ENCODE measurements at places on chromosomes 11 and 22. TPM values are rescaled to one million over a fixed set of nuclear protein-coding genes. Genes with fewer than 3 reads are reported as not detected.

DNA sequence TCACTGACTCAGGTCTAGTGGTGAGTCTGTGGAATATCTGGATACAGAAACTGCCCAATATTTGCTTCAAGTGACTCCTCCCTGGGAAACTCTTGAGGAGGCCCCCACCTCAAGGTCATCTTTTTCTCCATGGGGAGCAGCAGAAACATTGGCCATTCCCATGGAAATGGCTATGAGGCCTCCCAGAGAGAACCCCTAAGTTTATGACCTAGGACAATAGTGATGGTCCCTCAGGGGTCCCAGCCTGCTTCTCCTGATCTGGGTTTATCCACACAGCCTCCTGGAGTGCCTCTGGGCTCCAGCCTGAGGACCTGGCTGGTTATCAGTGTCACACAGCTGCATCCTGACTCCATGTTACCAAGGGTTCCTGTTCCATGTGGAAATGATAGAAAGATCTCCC is 131.2 kb downstream of the ZNF280B start:
- H3K4me1 ChIP-seq: no peaks in the 10 kb centered on the region
- no peak overlapping the region for H3K27ac ChIP-seq
- H3K4me3 ChIP-seq: no peak overlapping the region
- no peaks in the 10 kb centered on the region for H3K36me3 ChIP-seq
- no peaks in the 10 kb centered on the region for H3K27me3 ChIP-seq

OR51A4 gene
- total RNA-seq: not detected

GDPD5 gene
- 1.1 TPM for total RNA-seq

DNA sequence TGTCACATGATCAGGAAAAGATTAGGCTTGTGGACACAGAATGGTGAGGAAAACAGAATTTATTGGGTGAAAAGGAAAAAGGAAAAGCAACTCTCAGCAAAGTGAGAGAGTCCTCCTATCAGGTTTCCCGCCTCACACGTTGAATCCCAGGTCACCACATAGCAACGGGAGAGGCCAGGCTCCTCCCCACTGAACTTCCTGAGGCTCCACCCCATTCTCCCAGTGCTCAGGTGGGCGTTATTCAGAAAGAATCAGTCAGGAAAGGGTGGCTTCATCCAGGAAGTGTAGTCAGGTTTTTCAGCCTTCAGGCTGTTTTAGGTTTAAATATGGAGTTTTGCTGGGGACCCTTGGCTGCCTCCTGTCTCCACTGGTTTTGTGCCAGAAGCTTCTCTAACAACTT is 66.9 kb downstream of the SPON1 start:
- H3K4me3 ChIP-seq: no peak overlapping the region
- no peaks in the 10 kb centered on the region for H3K36me3 ChIP-seq
- no peak for DNase-seq
- H3K27me3 ChIP-seq: no peaks in the 10 kb centered on the region

NXPE1 gene
- total RNA-seq: not detected

- no peaks in the 10 kb centered on the region for H3K36me3 ChIP-seq
- DNase-seq: no peak
- H3K4me1 ChIP-seq: no peaks in the 10 kb centered on the region
- no peak overlapping the region for H3K4me3 ChIP-seq
- no peaks in the 10 kb centered on the region for H3K27me3 ChIP-seq
These were observed 63.1 kb upstream of the YWHAH start for GRCh38 chr22:31881200-31881599.

DNA sequence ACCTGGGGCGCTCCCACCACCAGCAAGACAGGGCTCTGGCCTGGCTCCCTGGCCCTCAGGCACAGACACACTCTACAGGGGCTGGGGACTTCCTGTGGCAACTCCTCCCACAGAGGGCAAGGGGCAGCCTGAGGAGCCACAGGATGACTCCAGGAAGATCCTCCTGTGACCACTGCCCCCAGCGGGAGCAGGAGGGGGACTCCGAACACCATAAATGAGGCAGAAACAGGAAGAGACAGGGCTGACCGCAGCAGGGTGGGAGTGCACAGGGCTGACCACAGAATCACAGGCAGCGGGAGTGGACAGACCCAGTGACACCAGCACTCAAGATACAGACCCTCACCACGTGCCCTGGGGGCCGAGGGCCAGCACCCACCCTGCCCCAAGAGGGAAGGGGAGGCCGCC is 10.8 kb downstream of the ARAP1 start:
- H3K27ac ChIP-seq: peak overlapping the region; percentile 45
- no peaks in the 10 kb centered on the region for H3K36me3 ChIP-seq
- H3K4me3 ChIP-seq: no peak overlapping the region

- no peaks in the 10 kb centered on the region for H3K36me3 ChIP-seq
- no peak for DNase-seq
- no peaks in the 10 kb centered on the region for H3K4me1 ChIP-seq
These were observed 28.1 kb upstream of the CREB3L1 start for GRCh38 chr11:46249103-46249937.

DNA sequence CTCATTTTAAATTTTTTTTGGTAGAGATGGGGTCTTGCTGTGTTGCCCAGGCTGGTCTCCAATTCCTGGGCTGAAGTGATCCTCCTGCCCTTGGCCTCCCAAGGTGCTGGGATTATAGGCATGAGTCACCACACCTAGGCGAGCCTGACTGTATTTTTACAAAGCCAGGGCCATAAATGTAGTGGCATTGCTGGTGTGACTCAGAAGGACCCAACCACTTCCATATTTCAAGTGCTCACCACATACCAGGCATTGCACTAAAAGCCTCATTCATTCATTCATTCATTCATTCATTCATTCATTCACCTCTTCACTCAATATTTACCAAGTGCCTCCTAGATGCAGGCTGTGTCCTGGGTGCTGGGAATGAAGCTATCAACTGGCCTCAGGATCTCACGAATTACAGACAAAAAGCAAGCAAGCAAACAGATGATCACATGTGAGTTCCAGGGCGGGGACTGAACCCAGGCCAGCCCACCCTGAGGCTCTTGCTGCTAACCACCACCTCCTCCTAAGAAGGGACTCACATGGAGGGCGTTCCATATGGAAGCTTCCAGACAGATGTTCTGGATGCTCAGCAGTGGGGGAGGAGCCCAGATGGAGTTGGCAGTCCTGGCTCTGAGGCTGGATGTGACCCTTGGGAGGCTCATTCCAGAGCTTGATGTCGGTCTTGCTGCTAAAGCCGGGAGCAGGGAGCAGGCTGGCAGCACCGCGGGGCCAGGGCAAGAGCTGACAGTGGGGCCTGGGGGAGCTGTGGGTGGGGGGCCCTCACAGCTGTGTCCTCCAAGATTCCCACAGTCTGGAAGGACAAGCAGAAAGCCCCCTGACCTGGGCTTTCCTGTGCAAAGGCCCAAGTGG is 158.8 kb downstream of the CTTN start:
- H3K4me3 ChIP-seq: no peak overlapping the region
- H3K36me3 ChIP-seq: no peaks in the 10 kb centered on the region
- H3K27ac ChIP-seq: no peak overlapping the region
- H3K27me3 ChIP-seq: no peaks in the 10 kb centered on the region

DNA sequence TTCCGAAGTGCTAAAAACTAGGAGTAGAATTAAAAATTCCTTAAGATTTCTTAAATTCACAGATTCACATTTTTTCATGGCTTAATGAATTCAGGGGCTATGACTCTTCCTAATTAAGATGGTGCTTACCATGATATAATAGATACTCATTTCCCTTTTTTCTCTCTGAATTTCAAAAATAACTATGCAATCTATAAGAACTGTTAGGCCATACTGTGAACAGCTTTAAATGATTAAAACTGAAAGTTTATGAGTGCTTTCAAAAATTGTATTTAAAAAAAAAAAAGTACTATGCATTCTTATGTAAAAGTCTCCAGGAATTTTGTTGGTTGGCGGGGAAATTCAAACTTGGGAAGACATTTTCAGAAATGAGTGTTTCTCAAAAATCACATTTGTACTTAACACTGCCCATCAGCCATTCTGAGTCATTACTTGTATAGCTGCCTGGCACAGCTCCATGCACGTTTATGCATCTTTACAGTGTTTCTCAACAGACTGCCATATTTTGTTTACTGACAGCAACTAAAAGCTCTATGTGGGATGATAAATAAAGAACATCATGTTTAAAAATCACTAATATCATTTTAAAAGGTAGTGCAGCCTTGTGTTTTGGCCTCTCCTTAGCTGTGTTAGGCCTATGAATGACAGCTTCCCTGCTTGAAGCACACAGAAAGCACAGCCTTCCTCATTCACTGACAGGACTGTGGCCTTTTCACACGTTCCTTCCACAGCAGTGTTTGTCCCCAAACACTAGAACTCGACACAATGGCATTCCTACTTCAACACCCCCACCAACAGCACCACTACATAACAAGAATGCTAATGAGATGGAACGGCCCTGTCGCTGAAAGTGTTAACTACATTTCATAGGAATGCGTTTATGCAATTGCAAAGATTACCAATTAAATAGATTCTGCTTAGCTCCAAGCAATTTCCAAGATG is 131.4 kb downstream of the DCDC1 start:
- no peak overlapping the region for H3K4me3 ChIP-seq
- H3K4me1 ChIP-seq: no peaks in the 10 kb centered on the region
- no peak for DNase-seq
- H3K27ac ChIP-seq: no peak overlapping the region
- no peaks in the 10 kb centered on the region for H3K27me3 ChIP-seq
- no peaks in the 10 kb centered on the region for H3K36me3 ChIP-seq

ESRRA gene
- 100 TPM for total RNA-seq

RFPL1 gene
- not detected for total RNA-seq

LYVE1 gene
- total RNA-seq: 0.42 TPM

GRCh38 chr11:77038825-77039326 is 4.7 kb downstream of the B3GNT6 start:
- no peak overlapping the region for H3K4me3 ChIP-seq
- no peak for DNase-seq
- peaks cover 9% of the 10 kb centered on the region for H3K4me1 ChIP-seq
- no peaks in the 10 kb centered on the region for H3K36me3 ChIP-seq
- no peak overlapping the region for H3K27ac ChIP-seq
- H3K27me3 ChIP-seq: peaks cover 64% of the 10 kb centered on the region

DNA sequence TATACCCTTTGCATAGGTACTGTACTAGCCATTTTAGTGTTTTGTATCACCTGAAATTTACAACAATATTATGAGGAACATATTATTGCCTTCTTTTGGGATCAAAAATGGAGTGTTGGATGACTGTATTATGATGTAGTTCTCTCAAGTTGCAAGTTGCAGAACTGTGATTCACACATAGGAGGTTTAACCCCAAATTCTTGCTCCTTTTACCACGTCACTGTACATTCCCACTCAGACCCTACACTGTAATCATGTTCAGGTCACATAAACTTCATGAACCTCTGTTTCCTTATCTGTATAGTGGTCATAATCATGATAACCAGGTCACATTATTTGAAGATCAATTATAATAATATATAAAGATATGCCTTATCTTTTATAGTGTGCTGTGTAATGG is 925.1 kb upstream of the TENM4 start:
- DNase-seq: no peak
- H3K4me1 ChIP-seq: no peaks in the 10 kb centered on the region
- H3K27me3 ChIP-seq: no peaks in the 10 kb centered on the region
- no peaks in the 10 kb centered on the region for H3K36me3 ChIP-seq

- H3K4me3 ChIP-seq: no peak overlapping the region
- no peak for DNase-seq
- no peak overlapping the region for H3K27ac ChIP-seq
- H3K4me1 ChIP-seq: peaks cover 12% of the 10 kb centered on the region
- peaks cover 94% of the 10 kb centered on the region for H3K27me3 ChIP-seq
These were observed 2.6 kb downstream of the NELL1 start for GRCh38 chr11:20671856-20672546.

All from esophagus squamous epithelium (tissue), 5 donors.